ENCODE measurements at places on chromosomes 12 and 14. TPM values are rescaled to one million over a fixed set of nuclear protein-coding genes. Genes with fewer than 3 reads are reported as not detected.

DNA sequence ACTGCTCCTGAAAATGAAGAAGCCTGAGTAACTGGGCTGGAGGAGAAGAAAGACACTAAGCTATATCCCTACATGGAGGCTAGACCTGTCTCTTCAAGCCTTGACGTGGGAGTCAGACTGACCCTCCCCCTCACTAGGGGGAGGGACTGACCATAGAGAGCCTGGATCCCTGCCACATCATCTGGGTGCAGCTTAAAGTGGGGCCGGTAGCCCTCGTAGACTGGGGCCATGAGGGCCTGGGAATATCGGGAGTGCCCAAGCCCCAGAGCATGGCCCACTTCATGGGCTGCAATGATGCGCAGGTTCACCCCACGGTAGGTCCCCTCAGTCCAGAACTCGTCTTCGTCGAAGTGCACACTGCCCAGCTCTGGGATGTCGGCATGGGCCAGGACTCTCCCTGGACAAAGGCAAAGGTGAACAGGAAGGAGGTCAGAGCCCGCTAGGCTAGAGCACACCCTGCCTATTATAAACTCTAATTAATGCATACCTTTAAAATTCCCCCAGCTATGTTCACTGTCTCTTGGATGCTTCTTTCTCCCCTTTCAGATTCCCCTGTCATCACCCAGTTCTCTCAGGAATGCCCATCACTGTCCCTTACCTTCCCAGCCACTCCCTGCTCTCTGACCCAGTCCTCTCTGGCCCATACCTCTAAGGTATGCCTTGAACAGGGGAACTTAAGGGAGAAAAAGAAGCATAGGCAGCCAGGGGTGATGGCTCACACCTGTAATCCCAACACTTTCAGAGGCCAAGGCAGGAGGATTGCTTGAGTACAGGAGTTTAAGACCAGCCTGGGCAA is 3.2 kb downstream of the MMP19 start:
- H3K27me3 ChIP-seq: no peaks in the 10 kb centered on the region
- H3K27ac ChIP-seq: no peak overlapping the region
- no peak overlapping the region for H3K4me3 ChIP-seq
- H3K4me1 ChIP-seq: no peaks in the 10 kb centered on the region
- no peaks in the 10 kb centered on the region for H3K36me3 ChIP-seq
- DNase-seq: no peak

DNA sequence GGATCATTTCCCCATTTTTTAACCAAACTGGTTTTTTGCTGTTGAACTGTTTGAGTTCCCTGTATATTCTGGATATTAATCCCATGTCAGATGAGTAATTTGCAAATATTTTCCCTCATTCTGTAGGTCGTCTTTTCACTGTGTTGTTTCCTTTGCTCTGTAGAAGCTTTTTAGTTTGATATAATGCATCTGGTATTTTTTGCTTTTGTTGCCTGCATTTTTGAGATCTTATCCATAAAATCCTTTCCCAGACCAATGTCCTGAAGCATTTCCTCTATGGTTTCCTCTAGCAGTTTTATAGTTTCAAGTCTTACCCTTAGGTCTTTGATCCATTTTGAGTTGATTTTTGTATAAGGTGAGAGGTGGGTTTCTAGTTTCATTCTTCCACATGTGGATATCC is 71.3 kb downstream of the LRP6 start:
- H3K27ac ChIP-seq: no peak overlapping the region
- H3K36me3 ChIP-seq: no peaks in the 10 kb centered on the region
- DNase-seq: no peak
- H3K4me1 ChIP-seq: no peaks in the 10 kb centered on the region

GRCh38 chr14:67245104-67245503 is 3.9 kb downstream of the PALS1 start:
- H3K27me3 ChIP-seq: no peaks in the 10 kb centered on the region
- peaks cover 24% of the 10 kb centered on the region for H3K4me1 ChIP-seq
- DNase-seq: no peak
- H3K27ac ChIP-seq: no peak overlapping the region
- no peak overlapping the region for H3K4me3 ChIP-seq

GRCh38 chr12:82655751-82656150 is 31.0 kb upstream of the TMTC2 start:
- H3K27me3 ChIP-seq: no peaks in the 10 kb centered on the region
- peaks cover 4% of the 10 kb centered on the region for H3K4me1 ChIP-seq
- no peak overlapping the region for H3K4me3 ChIP-seq
- DNase-seq: no peak
- no peak overlapping the region for H3K27ac ChIP-seq

GRCh38 chr12:113260636-113261300 is 39.5 kb downstream of the TPCN1 start:
- H3K27ac ChIP-seq: peak overlapping the region; percentile 71
- peaks cover 15% of the 10 kb centered on the region for H3K4me1 ChIP-seq
- no peaks in the 10 kb centered on the region for H3K27me3 ChIP-seq
- no peaks in the 10 kb centered on the region for H3K36me3 ChIP-seq

DNA sequence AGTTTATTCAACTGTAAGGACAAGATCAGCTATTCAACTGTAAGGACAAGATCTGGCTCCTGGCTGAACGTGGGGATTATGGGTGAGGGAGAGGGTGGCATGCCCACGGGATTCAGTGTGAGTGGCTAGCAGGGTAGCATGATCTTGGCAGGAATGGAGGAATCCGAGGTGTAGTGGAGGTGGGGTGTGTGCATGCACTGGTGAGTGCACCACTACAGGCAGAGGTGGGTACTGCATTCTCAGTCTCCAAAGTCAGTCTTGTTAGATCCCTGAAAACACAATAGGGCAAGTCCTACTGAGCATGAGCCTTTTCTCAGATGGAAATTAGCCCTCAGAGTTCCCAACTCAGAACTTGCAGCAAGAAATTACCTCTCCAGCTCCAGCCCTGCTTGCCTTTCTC is 32.2 kb upstream of the DCD start:
- no peak overlapping the region for H3K4me3 ChIP-seq
- H3K27me3 ChIP-seq: no peaks in the 10 kb centered on the region
- H3K36me3 ChIP-seq: no peaks in the 10 kb centered on the region
- H3K4me1 ChIP-seq: no peaks in the 10 kb centered on the region

DNA sequence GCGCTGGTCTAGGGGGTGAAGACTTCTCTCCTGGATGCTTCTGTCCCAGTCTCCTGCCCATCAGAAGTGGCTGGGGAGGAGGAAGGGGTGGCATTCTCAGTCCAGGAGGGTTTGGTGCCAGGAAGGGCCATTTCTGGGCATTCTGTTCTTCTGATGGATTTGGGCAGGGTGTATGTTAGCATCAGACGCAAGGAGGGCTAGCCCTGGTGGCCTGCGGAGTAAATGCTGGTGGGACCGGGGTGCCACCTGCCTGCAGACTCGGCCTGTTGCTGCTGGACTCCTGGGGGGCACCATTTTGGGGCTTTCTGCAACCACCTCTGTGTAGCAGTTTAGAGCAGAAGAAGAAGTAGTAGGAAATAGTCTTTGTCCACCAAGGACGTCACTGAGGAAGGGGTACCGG is 31.7 kb downstream of the AACS start:
- no peaks in the 10 kb centered on the region for H3K36me3 ChIP-seq
- H3K27ac ChIP-seq: no peak overlapping the region
- H3K27me3 ChIP-seq: no peaks in the 10 kb centered on the region

DNA sequence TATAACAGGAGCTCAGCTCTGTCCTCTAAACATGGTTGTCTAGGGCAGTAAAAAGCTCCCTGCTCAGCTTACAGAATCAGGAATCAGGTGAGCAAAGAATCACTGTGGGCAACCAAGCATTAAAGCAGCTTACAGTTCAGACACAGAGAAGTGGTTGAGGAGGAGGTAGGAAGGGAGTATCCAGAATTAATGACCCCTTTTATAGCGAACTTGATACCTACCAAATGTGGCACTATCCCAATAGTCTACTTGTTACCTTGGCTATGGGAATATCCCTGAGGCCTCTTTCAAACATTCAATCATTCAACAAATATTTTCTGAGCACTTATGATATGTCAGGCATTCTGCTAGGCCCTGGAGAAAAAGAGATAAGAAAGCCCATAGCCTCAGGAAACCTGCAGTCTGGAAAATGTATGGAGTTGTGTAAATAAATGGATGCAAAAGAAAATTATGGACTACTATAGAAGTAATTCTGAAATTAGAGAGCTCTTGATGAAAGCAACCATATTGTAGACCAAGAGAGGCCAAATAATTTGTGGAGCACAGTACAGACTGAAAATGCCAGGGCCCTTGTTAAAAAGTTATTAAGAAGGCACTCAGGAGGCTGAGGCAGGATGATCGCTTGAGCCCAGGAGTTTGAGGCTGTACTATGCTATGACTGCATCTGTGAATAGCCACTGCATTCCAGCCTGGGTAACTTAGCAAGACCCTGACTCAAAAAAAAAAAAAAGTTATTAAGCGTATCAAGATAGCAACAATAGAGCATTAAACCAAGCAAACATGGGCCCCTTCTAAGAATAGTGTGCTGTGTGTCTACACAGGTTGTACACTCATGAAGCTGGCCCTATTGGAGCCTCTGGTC is 134.0 kb upstream of the CPSF6 start:
- H3K36me3 ChIP-seq: no peaks in the 10 kb centered on the region
- H3K4me1 ChIP-seq: no peaks in the 10 kb centered on the region
- no peak overlapping the region for H3K27ac ChIP-seq
- no peak for DNase-seq
- no peaks in the 10 kb centered on the region for H3K27me3 ChIP-seq

DNA sequence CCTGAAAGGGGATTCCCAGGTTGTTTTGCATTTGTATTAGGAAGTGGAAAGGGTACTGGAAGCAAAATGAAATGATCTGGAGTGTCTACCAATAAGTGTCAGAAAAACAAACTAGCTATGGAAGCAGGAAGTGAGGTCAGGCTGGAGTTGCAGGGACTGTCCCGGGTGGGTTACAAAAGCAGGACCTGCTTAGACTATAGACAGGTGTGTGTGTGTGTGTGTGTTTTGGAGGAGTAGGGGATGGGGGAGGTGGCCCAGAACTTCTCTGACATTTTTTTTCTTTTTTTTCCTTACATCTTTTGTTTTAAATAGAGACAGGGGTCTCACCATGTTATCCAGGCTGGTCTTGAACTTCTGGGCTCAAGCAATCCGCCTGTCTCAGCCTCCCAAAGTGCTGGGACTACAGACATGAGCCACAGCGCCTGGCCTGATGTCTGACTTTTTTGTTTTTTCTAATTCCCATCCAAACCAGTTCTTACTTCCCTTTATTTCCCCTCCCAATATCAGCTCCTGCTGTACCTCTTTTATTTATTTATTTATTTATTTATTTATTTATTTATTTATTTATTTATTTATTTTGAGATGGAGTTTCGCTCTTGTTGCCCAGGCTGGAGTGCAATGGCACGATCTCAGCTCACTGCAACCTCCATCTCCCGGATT is 512 bp upstream of the RND1 start:
- no peak for DNase-seq
- H3K36me3 ChIP-seq: no peaks in the 10 kb centered on the region
- H3K4me3 ChIP-seq: no peak overlapping the region

- no peak for DNase-seq
- H3K36me3 ChIP-seq: peaks cover 10% of the 10 kb centered on the region
- peaks cover 22% of the 10 kb centered on the region for H3K4me1 ChIP-seq
Observed at GRCh38 chr14:50117456-50117855, 1.1 kb upstream of the VCPKMT start.

- peaks cover 42% of the 10 kb centered on the region for H3K4me1 ChIP-seq
- H3K4me3 ChIP-seq: no peak overlapping the region
- H3K27ac ChIP-seq: no peak overlapping the region
- DNase-seq: no peak
- H3K27me3 ChIP-seq: no peaks in the 10 kb centered on the region
Observed at GRCh38 chr12:89464974-89465592, 59.5 kb downstream of the GALNT4 start.

DNA sequence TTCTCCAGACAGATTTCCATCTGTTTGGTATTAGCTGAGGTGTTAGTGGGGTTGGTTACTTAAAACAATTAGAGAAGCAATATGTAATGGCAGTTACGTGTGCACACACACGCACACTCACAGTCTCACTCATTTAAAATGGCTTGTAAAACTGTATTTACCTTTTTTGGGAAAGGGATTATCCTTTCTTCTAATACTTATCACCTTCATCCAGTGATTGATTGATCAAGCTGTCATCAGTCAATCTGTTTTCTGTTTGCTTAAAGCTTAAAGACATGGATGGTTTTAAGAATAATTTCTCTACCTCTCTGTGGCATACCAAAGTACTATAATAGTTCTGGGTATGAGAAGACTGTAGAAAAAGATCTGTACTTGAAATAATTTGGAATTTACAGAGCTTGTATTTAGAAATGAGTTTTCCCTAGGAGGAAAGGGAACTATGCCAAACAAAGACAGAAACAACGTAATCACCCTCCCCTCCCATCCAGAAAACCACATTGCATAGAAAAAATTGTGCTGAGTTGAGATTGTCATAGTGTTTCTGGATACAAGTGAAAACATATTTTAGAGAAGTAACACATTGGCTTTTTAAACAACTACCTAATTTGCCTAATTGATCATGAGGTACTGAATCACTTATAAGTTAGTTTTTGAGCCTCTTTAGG is 455.8 kb downstream of the PCNX1 start:
- no peaks in the 10 kb centered on the region for H3K36me3 ChIP-seq
- no peak for DNase-seq
- H3K4me3 ChIP-seq: no peak overlapping the region
- peak overlapping the region; percentile 56 for H3K27ac ChIP-seq
- H3K4me1 ChIP-seq: no peaks in the 10 kb centered on the region

DNA sequence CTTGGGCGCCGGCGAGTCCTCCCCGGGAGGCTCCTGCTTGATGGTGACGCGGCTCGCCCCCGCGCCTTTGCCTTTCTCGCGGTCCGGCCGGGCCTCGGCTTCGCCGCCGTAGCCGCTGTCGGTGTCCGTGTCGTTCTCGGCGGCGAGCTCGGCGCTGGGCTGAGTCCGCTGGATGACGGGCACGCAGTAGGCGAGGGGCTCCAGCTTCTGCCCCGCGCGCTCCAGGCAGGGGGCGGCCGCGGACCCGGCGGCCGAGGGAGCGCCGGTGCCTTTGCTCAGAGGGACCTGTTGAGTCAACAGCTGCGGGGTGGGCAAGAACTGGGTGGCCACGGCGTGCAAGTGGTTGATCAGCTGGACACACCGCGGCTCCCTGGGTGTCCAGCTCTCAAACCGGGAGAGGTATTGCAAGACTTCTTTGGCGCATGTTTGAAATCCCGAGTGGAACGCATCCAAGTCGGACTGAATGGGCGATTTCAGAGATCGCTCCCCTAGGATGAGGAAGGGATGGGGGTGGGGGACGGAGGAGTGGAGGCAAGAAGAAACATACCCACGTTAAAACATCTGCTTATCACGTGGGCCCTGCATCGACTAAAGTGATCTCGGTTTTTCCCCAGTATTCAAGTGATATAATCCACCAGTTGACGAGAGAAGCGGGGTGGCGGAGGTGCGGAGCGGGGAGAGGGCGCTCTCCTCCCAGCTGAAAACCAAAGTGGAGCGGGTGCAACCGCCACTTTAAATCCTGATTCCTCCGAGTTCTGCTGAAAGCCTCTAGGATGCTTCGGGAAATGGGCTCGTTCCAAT is 2.0 kb downstream of the BHLHE41 start:
- peak; percentile 75 for DNase-seq
- H3K27ac ChIP-seq: peak overlapping the region; percentile 89
- H3K27me3 ChIP-seq: peaks cover 48% of the 10 kb centered on the region
- H3K36me3 ChIP-seq: no peaks in the 10 kb centered on the region
- peak overlapping the region; percentile 55 for H3K4me3 ChIP-seq

Gene COQ10A
- total RNA-seq: 43.4 TPM

Gene CCDC175
- total RNA-seq: not detected

Gene REP15
- 7.5 TPM for total RNA-seq

Gene POLE2
- not detected for total RNA-seq

Gene BEGAIN
- 0.27 TPM for total RNA-seq

Gene CDKN3
- 4.0 TPM for total RNA-seq

Gene ARG2
- 7.5 TPM for total RNA-seq

Gene NAA25
- 11.9 TPM for total RNA-seq

Measured in transverse colon (tissue), 4 donors.